ENCODE measurements at places on chromosomes 13 and 19.

- DNase-seq, result no peak
Observed at GRCh38 chr13:81987159-81987558, 1646.2 kb upstream of the SPRY2 start.

DNA sequence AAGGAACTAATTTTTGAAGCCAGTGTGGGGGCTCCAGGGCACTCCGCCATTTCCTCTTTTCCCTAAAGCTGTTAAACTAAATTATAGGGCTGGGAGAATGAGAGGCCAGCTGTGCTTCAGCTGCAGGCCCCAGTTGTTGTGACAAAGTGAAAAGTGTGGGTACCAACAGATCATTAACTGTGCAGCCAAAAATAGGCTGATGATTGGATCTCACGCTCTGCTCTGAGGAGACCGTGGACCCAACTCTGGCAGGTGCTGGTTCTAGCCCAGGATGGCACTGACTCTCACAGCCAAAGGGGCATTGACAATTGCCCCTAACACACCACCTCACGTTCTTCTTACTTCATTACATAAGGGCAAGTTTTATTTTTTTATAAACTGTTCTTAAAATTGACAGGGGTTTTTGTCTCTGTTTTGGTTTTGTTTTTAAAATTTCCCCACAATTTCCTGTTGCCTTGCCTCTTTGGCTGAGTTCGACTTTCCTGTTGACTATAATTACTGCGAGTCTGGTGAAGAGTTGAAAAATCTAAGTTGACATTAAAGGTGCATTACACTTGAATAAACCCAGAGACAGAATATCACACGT, 391.0 kb downstream of the FGF9 start:
- no peak for DNase-seq

DNA sequence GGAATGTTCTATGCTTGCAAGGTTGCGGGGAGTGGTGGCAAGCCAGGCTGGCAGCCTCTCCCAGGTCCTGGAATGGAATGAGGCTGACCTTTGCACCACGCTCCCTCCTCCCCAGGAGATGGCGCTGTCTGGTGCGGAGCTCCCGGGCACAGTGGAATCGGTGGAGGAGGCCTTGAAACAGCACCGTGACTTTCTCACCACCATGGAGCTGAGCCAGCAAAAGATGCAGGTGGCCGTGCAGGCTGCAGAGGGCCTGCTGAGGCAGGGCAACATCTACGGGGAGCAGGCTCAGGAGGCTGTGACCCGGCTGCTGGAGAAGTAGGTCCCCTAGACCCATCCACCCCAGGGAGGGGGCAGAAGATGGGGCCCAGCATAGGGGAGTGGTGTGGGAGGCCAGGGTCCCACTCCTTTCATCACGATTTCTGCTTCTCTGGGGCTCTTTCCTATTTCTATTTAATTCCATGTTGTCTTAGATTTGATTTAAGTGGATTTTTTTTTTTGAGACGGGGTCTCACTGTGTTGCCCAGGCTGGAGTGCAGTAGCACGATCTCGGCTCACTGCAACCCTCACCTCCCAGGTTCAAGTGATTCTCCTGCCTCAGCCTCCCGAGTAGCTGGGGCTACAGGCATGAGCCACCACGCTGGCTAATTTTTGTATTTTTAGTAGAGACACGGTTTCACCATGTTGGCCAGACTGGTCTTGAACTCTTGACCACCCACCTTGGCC, 53.2 kb upstream of the SHKBP1 start:
- no peak for DNase-seq

GRCh38 chr13:113207460-113207859, 1.0 kb downstream of the PCID2 start:
- no peak for DNase-seq

- no peak for DNase-seq
Observed at GRCh38 chr13:20049558-20050473, 91.3 kb downstream of the ZMYM2 start.

DNA sequence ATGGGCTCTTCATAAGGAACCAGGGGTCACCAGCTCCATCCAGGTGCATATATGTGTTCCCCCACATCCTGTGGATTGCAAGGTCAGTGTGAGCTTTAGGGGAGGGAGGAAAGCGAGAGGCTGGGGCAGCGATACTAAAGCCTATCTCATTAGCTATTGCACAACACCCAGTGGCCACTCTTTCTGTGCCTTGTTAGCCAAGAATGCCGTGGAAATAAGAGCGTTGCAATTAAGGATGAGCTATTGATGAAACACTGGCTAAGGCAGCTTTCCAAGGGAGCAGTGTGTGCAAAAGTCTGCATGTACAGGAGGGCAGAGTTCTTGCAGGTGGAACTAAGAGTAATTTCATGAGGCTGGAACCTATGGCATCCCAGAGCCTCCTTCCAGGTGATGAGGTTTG, 17.6 kb downstream of the TNFSF11 start:
- no peak for DNase-seq

GRCh38 chr19:54429176-54429495, 13.9 kb downstream of the TTYH1 start:
- DNase-seq, result no peak

DNA sequence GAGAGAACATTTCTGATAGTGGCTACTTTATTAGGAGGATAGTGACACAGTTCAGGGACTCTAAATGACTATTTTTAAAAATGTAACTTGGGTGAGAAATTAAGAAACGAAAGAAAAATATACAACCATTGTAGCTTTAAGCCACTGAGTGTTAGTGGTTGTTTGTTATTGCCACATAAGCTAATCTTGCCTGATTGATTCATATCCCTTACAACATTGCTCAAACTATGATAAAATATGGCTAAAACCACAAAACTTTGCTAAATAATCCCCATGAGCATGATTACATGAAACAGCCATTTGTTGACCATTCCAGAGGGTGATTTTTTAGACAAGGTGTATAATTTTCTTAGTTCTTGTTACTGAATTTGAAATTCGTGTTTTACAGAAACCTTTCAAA, 343.4 kb downstream of the SLITRK5 start:
- DNase-seq, result no peak

DNA sequence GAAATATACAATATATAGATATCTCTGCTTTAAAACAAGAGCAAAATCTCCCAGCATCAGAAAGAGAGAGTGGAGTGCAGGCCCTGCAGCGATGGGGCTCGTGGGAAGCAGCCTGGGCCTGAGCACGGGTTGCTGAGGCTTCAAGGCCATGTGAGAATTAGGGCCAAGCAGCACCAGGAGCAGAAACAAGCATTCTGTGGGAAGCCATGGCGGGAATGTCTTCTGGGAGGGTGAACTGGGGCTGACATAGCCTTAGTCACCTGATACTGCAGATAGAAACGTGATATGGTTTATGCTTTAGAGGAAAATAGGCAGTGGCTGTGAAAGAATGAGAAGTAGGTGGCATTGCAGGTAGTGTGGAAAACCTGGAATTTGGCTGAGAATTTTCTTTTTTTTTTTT, 472.3 kb downstream of the IRS2 start:
- no peak for DNase-seq

DNA sequence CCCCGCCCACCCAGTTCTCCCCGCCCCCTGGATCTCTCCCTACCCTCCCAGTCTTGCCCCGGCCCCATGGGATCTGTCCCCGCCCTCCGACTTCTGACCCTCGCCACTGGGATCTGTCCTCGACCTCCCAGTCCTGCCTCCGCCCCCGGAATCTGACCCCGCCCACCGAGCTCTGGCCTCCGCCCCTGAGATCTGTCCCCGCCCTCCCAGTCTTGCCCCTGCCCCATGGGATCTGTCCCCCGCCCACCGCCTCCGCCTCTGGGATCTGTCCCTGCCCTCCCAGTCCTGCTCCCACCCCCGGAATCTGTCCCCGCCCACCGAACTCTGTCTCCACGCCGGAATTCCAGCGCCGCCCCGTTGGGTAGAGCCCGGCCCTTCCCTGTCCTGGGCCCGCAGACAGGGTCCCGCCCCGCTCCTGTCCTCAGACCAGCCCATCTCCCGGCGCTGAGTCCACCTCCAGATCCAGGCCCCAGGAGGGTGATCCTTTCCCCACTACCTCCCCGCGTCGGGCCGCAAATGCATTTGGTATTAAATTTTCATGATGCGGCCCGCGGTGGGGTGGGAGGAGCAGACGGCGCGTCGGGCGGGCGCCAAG, 1.5 kb upstream of the SLC17A7 start:
- DNase-seq, result no peak

DNA sequence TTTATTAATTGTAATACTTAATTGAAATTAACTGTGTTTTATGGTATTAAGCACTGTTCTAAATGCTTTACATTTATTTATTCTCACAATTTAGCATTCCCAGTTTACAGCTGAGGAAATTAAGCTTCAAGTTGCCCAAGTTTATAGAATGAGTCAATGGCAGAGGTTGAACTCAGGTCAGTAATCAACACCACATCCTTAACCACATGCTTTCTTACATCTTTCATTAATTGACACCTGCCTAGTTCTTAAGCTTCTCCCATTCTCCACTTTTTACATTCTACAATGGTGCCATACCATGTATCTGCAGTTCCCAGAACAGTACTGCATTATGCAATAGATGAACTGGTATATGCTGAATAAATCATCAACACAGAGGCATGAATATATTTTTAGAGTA, 11.7 kb upstream of the RBM26 start:
- no peak for DNase-seq

All from Panc1 (cell line).